Ecto neural progenitor cell (in vitro differentiated cells): ENCODE measurements at places on chromosomes 6 and 20.

DNA sequence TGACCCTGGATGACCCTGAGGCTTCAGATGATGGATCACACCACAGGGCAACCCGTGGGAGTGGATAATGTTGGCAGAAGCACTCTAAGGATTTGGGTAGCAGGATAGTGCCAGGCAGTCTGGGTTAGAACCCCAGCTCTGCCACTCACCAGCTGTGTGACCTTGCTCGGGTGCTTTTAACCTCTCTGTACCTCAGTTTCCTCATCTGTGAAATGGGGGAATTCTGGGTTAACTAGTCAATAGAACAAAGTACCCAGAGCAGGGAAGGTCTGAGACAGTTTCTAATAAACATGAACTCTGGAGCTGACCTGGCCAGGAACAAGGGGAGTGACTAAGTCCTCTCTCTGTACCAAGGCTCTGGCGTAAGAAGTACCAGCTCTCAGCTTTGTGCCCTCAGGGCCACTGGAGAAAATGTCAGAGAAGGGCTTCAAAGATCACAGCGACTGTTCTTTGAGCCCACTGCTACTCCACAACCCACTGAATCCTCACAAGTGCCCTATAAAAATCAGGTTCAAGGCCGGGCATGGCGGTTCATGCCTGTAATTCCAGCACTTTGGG is 14.7 kb upstream of the NOL4L start:
- no peak for DNase-seq

GRCh38 chr6:108653949-108654348 is 93.2 kb downstream of the FOXO3 start:
- DNase-seq = no peak

GRCh38 chr6:42239736-42240375 is 22.2 kb upstream of the MRPS10 start:
- DNase-seq = no peak

- DNase-seq = no peak
Observed at GRCh38 chr20:60266177-60266823, 308.1 kb downstream of the CDH26 start.

- no peak for DNase-seq
Observed at GRCh38 chr6:11253594-11253993, 21.1 kb upstream of the NEDD9 start.

DNA sequence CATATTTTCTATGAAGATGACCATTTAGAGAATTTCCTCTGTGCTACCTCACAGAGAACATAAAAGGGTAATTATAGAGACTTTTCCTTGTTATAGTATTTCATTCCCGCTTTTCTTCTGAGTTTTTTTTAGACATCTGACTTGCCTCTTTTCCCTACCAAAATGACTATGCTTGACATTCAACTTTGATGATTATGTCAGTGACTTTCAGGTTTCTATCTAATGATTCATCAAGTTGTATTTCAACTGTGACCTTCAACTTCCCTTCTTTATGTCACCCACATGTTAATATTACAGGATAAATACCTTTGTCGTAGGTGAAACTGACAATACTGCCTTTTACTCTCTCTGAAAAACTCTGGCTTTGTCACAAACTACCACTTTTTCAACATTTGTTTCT is 95.3 kb downstream of the MLIP start:
- DNase-seq = no peak

DNA sequence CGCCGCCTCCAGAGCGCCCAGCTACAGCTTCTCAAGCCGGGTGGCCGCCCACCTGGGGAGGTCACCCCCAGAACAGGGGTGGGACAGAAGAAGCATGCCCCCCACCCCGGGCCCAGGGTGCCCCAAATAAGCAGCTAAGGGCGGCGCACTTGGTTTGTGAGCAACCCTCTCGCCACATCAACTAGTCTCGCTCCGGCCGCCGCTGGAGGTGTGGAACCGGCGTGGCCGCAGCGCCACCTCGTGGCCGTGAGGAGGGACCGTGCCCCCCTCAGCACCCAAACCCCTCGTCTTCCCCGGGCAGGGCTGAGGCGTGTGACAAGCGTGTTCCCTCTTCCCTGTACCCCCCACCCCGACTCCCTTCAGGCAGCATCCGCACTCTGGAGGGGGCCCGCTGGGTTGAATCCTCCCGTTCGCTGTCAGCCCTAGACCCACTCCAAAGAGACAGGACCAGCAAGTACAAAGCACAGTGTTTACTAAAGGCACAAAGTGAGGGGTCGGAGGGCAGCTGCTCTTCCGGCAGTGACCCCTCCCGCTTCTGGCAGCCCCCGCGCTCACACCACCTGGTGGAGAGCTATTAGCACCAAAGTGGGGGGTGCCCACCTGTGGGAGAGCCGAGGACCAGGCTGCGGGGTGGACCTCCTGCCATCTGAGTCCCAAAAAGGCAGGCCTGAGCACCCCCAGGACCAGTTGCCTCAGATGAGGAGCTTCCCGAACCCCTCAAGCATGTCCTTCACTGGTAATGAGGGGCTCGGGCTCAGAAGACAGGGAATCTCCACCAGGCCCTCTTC is 45.4 kb downstream of the MDFI start:
- peak; percentile 91 for DNase-seq

DNA sequence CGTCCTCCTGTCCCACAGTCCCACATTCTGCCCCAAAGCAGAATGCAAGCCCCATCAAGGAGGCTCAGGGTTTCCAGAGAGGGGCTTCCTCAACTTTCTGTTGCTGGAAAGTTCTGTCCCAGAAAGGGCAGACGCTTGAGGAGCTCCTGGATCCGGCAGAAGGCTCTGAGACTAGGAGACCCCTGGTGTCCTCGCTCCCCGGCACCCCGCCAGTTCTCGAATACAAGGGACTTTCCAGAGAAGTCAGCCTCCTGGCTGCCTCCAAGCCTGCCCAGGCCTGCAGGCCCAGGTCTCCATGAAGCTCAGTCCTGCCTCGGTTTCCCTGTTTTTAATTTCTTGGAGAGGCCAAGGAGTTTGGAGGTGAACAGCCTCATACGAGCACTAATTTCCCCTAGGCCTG is 150.4 kb downstream of the CEBPB start:
- no peak for DNase-seq

DNA sequence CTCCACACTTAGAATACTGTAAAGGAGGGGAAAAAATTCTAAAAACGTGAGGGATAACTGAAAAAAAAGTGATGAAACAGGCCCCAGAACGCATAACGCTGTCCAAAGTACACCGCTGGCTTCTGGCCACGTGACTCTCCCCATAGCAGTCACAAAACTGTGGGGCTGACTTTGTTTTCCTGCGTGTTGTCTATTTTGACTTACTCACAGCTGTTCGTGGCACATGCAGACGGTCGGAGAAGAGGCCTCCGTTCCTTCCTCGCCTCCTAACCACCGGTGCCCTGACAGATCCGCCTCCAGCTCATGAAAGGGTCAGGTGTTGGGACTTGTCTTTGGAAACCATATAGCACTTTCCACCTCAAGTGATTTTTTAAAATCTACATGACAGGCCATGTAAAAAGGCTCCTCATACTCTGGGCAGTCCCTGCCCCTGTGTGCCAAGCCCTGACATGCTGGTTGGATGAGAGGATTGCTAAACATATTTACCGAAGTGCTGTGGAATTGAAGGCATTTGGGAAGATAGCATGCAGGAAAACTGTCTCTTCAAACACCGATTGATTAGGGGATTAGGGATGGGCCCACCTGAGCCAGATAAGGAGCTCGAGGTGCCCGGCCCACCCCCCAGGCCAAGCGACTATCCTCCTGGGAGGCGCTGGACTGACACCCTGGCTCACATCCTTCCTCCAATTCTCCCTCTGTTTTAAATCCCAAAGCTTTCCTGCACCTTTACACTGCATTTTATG is 54.8 kb downstream of the DACT2 start:
- DNase-seq = no peak

DNA sequence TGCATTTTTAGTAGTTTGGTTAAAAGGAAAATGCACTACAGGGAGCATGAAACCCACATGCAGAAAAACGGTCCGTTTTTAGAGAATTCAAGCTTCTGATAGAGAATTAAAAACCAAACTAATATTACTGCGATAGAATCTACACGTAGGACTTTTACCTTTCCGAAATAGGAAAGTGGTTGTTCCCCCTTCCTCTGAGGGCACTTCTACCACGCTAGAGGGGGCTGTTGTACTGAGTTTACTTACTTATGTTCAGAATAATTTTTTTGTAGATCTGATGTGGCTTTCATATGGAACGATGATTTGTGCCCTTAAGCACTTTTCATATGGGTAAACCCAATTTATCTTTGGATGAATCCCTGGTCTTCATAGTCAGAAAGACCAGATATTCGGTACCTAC is 264.3 kb upstream of the PLN start:
- no peak for DNase-seq

- no peak for DNase-seq
Observed at GRCh38 chr6:151075930-151076555, 163.7 kb upstream of the AKAP12 start.

DNA sequence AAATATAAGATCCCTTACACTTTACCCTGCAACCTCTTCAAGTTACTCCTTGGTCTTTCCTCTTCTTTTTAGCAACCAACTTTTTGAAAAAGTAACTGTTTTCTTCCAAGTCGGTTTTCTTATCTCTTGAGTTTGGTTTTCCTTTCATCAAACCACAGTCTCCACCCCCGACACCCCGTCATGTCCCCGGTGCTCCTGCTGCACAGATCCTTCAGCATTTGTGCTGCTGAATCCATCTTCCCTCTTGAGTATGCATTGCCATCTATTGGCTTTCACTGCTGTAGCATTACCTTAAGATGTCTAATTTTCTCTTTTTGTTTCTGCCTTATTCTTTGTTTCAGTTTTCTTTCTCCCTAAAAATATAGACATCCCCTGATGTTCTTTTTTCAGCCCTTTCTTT is 11.9 kb upstream of the TNFRSF21 start:
- DNase-seq = no peak

DNA sequence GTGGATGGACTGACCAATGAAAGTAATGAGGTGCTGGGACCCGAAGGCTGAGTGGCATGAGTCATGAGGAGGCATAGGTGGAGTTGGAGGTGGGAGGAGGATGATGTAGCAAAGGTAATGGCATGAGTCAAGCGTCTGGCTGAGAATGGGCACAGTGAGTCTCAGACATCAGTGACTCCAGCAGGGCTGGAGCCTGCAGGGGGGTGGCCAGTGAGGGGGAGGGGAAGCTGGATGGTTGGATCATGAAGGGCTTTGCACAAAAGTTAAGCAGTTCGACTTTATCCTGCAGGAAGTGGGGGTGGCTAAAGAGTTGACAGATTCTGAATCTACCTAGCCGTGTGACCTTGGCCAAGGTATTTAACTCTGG is 99.0 kb upstream of the IYD start:
- no peak for DNase-seq

GRCh38 chr6:155481215-155481614 is 25.6 kb upstream of the NOX3 start:
- no peak for DNase-seq

DNA sequence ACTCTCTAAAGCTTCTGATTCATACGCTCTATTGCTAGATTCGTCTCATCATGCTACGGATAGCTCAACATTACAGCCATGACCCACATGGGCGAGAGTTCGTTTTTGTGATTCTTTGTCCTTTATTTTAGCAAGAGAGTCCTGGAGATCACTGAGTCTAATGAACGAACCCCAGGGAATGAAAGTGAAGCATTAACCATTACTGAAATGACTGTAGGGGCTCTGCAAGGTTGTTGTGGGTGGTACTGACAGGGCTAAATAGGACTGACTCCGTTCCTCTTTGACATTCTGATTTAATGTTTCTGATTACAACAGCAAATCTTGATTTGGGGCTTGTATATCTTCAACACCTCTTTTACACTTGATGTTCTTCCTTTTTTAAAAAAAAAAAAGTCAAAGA is 13.7 kb upstream of the RTF2 start:
- DNase-seq = no peak

GRCh38 chr6:107936162-107936909 is 21.7 kb downstream of the SEC63 start:
- no peak for DNase-seq

DNA sequence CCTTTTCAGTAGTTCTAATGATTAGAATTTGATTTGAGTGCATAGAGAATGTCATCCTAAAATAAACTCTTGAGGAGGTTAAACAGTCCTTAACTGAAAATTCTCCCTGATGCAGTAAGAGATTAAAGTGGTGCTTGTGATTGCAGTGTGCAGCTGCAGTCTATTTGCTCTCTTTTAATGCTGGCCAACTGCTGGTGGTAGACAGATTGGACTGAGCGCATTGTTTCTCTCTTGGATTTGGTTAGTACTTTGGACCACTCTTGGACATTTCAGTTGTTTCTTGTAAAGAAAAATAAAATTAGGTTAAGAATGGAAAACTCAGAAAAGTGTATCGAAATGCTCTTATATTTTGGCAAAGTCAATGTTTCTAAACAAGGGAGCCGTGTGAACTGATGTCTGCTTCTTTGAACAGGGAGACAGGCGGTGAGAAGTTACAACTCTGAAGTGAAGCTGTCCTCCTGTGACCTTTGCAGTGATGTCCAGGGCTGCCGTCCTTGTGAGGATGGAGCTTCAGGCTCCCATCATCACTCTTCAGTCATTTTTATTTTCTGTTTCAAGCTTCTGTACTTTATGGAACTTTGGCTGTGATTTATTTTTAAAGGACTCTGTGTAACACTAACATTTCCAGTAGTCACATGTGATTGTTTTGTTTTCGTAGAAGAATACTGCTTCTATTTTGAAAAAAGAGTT is 127.2 kb downstream of the CD109 start:
- no peak for DNase-seq

- DNase-seq = no peak
Observed at GRCh38 chr6:152189736-152190135, 382.3 kb downstream of the ESR1 start.

GRCh38 chr6:7148100-7148822 is 40.5 kb downstream of the RREB1 start:
- no peak for DNase-seq

GRCh38 chr20:22833851-22834250 is 201.3 kb upstream of the SSTR4 start:
- no peak for DNase-seq

DNA sequence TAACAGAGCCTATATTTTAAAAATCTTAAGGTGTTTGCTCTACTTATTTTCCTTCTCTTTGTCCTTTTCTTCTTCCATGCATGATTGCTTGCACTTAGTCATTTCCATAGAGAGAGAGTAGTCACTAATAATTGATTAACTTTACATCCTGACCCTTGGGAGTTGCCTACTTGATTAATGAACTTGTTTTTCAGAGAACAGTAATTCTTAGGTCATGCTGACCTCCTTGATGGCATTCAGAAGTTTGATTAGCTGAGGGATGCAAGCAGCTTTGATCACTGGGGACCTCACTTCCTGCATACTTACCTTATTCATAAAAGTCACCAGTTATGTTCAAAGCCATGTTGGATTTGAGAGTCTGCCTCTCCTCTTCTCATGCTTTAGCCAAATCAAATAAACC is 715.6 kb upstream of the ID4 start:
- no peak for DNase-seq

DNA sequence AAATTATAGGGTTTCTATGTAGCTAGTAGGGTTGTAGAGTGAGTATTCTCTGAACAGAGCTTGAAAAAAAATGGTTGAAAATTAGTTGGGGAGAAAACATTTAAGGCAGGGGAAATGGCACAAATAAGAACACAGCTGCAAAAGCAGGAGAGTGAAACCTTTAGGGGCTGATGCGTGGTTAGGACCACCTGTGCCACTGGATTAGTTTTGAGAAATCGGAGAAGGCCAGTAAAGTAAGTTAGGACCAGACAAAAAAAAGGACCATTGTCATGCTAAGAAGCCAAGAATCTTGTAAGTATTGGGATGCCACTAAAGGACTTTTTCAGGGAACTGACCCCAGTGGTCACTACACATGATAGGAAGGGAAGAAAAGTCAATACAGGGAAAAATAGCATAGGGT is 9.4 kb downstream of the PLAGL1 start:
- DNase-seq = no peak

GRCh38 chr6:82245376-82245775 is 2.2 kb downstream of the IBTK start:
- DNase-seq = no peak

- no peak for DNase-seq
Observed at GRCh38 chr6:116530436-116530835, 15.0 kb downstream of the TRAPPC3L start.
